ENCODE measurements at places on chromosomes 2 and 18.

DNA sequence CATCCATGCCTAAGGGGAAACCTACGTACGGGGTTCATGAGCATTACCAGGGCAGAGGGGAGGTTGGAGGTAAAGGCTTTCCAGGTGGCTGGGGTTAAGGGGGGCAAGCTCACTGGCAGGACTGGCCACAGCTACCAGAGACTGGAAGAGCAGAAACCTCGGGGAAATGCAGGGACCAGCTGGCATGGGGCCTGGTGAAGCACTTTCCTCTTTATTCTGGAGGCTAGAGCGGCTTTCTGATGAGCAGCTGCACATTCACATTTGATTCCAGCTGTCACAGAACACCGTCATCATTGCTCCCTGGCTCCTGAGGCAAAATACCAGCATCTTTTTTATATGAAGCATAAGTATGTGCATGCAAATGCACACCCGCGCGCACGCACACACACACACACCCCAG lies 28.7 kb upstream of the LRRC30 start:
- DNase-seq, result no peak

GRCh38 chr2:234840336-234840735 lies 111.5 kb upstream of the SH3BP4 start:
- DNase-seq, result peak; percentile 94

DNA sequence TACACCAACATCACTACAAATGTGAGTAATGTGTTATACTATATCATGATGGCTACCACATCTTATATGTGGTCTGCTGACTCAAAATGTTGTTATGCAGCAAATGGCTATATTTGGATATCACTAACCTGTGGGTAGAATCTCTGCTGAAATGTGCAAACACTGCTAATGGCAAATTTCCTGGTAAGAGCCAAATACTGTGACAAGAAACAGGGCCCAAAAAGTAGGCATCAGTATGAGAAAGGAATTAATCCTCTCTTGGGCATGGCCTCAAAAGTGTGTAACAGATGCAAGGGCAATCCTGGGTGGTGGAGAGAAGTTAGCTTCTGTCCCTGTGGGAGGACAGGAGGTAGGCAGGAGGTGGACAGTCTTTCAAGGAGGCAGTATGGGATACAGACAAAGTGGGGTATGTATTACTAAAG lies 13.3 kb downstream of the ATF2 start:
- peak; percentile 70 for DNase-seq

DNA sequence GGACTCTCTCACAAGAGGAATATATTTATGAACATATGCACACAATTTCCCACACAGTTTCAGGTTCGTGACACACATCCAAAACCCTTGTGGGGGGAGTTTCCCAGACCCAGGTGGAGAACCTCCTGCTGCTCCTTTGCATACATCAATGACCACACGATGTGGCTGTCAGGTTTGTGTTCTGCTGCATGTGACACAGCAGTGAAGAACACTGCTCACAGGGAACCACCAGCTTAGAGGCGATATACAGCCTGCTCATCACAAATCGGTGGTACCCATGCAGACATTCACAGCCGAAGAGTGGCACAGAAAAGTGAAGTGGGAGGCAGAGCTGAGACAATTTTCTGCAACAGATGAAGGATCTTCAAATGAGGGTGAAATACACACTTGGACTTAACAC lies 175.6 kb upstream of the ZFP36L2 start:
- DNase-seq, result no peak

GRCh38 chr18:79448621-79449020 lies 52.9 kb downstream of the NFATC1 start:
- no peak for DNase-seq

DNA sequence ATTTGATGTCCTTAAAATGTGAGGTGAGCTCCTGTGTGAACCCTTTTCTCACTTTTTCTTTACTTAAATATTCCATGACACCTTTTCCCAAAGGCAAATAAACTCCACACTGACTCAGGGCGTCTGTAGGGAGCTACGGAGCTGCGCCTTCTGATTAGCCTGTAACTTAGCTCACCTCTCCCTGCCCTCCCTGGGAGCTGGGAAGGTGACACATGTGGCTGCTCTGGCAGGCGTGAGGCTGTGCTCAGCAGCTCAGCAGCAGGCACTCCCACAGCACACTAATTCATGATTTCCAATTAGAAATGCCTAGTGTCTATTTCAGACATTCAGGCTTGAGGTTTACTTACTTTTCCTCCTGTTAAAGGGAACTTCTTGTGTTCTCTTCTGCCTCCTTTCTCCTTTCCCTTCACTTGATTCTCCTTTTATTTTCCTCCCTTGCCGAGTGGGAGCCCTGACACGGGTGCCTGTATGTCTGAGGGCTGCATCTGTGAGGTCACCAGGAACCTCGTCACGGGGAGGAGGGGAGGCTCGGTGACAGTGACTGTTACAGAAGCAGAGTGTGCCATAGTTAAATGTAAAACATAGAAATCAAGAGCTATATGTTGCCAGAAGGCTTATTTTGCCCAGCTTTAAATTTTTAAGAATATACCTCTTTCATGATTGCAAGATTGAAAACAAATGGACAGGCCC lies 437.1 kb downstream of the DCDC2C start:
- no peak for DNase-seq

- no peak for DNase-seq
Observed at GRCh38 chr2:4077017-4077416, 373.6 kb downstream of the DCDC2C start.

DNA sequence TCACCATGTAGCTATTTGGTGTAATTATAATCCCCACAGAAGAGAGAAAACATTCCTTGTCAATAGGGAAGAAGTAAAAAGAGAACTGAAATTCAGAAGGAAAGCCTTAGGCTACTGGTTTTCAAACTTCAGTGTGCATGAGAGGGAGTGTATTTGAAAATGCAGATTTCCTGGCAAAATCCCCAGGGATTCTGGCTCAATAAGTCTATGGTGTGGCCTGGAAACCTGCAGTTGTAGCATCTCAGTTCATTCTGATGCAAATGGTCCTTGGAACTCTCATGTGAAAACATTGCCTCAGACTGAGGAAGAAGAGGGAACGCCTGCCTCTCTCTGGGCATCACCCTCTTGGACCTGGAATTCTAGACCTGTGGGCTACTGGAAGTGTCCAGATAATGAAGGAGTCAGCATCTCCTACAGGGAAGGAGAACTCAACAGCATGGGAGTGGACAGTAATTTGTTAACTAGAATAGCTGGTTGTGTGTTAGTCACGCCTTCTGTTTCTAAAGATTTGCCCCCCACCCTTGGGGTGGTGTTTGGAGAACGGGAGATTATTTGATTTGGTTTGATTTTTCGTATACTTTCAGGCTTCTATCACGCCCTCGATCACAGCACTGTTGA lies 21.3 kb downstream of the COL4A3 start:
- no peak for DNase-seq

- no peak for DNase-seq
Observed at GRCh38 chr2:8520791-8521344, 161.0 kb upstream of the ID2 start.

GRCh38 chr18:63192885-63193349 lies 126.7 kb downstream of the BCL2 start:
- DNase-seq, result no peak

DNA sequence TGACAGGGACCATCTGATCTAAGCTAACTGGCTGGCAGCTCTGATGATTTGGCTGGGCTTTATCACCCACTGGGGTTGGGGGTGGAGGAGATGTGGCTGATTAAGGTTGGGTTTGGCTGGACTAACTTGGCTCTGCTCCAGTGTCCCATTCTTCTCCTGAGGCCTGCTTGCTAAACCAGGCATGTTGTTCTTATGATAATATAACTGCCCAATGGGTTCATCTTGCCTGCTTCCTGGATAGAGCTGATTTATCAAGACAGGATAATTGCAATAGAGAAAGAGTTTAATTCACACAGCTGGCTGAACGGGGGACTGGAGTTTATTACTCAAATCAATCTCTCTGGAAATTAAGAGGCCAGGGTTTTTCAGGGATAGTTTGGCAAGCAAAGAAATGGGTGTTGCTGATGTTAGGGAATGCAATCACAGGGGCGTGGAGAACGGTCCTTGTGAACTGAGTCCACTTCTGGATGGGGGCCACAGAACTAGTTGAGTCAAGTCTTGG lies 150.4 kb downstream of the PTH2R start:
- DNase-seq, result no peak

- DNase-seq, result peak; percentile 26
Observed at GRCh38 chr2:95231723-95232122, 24.4 kb downstream of the ZNF892 start.

DNA sequence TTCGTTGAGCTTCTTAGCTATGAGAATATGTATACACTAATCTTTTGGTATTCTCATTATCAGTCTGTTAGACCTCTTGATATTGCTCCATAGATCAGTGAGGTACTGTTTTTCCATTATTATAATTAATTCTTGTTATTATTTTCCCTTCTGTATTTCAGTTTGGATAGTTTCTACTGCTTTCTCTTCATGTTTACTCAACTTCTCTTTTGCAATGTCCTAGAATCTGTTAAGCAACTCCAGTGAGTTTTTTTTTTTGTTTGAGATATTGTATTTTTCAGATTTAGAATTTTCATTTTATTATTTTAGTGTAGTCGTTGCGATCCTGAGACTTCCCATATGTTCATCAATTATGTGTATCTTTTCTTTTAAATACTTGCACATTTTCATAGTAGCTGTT lies 260.8 kb downstream of the SETBP1 start:
- no peak for DNase-seq

DNA sequence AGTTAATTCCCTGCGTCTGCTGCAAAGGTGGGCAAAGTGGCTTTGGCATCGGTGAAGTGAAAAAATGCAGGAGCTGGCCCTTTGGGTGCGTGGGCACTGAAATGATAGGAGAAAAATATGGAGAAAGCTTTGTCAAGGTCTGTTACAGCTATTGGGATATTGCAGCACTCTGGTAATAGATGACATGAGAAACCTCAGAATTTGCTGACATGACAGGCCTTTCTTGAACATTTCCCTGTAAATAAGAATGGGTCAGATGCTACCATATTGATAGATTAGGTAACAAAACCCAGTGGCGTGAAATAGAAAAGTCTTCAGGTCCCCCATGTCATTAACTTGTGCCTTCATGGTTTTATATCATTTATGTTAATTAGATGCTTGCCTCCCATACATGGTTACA lies 12.4 kb upstream of the DSG4 start:
- no peak for DNase-seq

GRCh38 chr18:79405781-79406575 lies 10.2 kb downstream of the NFATC1 start:
- DNase-seq, result no peak

DNA sequence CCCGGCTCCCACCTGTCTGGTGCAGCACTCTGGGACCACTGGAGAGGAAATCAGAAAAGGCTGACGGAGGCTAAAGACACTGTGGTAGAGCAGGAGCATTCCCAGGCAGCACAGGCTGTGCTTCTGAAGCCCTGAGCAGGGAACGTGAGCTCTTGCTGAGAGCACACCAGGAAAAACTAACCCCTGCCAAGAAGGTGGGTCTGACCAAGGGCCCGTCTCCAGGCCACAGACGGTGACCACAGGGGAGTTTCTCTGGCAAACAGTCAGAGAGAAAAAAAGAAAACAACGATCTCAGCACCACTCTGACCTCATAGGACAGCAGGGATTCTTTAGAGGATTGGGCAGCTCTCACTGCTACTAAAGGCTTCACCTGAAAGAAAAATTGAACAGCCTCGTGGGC lies 201.4 kb downstream of the AFF3 start:
- DNase-seq, result peak; percentile 24

DNA sequence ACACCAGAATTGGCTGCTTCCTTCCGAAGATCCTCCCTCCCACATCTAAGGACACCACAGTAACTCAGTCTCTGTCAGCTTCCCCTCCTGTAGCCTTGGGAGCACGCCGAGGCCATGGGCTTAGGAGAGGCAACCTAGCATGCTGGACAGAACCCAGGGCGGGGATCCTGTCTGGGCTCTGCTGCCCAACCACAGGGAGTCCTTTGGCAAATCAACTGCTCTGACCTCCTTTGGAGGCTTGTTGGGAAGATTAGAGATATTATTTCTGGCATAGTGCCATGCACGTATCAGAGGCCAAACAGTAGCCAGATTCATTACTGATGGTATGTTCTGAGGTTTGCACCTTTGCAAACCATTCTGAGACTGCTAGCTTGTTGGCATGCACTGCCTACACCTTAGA lies 262.7 kb upstream of the EPAS1 start:
- DNase-seq, result no peak

- no peak for DNase-seq
Observed at GRCh38 chr2:41206004-41206403, 754.1 kb upstream of the SLC8A1 start.

DNA sequence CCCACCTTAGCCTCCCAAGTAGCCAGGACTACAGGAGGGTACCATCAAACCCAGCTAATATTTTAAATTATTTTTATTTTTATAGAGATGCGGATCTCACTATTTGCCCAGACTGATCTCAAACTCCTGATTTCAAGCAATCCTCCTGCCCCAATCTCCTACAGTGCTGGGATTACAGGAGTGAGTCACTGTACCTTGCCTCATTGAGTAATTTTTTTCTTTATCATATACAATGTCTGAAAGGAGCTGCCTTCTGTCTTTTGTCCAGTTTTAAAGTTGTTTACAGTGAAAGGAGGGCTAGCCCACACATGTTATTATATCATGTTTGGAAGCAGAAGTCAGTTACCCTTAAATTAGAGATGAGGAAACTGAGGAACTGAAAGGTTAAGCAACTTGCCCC lies 32.5 kb downstream of the PRKRA start:
- no peak for DNase-seq

GRCh38 chr2:121095257-121096080 lies 189.5 kb downstream of the TFCP2L1 start:
- DNase-seq, result no peak

- DNase-seq, result no peak
Observed at GRCh38 chr2:126698376-126698775, 42.4 kb downstream of the GYPC start.

DNA sequence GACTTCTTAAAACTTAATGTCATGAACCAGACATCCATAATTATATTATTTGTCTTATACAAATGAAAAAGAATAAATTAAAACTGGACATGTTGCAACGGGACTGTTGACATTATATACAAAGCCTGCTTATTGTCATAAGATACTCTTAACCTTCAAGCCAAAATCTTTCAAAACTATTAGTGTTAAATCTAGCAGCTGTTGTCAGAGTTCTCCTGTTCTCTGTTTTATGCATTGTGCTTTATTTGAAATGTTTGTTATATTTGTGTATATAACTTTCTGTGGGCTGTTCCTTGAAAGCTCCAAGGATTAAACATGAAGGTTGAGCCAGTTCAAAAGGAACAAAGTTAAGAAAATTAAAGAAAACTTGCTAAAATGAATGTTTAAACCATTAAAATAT lies 335.5 kb upstream of the NT5C1B start:
- no peak for DNase-seq

GRCh38 chr18:34820360-34821065 lies 110.4 kb downstream of the DTNA start:
- DNase-seq, result no peak

GRCh38 chr2:40317046-40317445 lies 134.8 kb downstream of the SLC8A1 start:
- DNase-seq, result peak; percentile 40

- DNase-seq, result no peak
Observed at GRCh38 chr2:98935777-98936352, at the start of gene CRACDL. Gene CRACDL, minus strand, starts transcription at chr2:98936225. Its CDS starts 89,425 bp downstream, at chr2:98846800.

GRCh38 chr2:8367833-8368232 lies 314.0 kb upstream of the ID2 start:
- DNase-seq, result no peak

Measured in fibroblast of skin of left biceps (primary cell).